ENCODE measurements at places on chromosomes 2 and 18.

- DNase-seq = no peak
Observed at GRCh38 chr2:236746833-236747232, 177.2 kb downstream of the ACKR3 start.

GRCh38 chr2:28250006-28250405 lies 142.7 kb upstream of the FOSL2 start:
- DNase-seq = no peak

- DNase-seq = peak; percentile 2
Observed at GRCh38 chr18:35526495-35527059, 28.8 kb upstream of the INO80C start.

DNA sequence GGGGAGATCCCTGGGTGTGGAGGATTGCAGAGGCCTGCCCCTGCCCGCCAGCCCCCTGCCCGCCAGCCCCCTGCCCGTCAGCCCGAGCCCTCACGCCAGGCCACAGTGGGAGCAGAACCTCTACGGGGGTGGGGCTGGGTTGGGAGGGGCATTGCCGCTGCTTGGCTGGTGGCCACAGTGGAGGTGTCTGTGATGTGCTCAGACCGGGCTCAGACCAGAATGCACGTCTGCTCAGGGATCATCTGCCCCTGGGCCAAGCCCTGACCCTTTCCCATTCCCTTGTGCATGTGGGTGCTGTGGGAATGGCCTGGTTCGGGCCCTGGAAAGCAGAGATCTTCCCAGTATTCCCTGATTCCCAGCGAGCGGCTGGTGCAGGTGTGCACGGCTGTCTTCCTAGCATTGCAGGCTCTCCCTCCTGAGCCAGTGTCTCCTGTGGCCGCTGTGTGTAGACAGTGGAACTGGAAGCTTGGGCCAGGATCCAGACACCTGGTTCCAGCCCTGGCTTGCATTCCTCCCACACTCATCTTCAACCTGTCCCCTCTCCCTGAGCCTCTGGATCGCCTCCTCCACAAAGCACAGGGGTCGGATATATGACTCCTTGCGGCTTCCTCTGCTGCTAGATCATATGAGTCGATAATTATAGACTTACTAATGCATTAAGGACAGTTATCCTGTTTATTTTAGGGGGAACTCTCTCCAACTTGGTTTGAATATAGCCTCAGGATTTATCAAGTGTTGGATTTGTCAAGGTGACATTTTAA lies 161.6 kb downstream of the LDLRAD4 start:
- no peak for DNase-seq

- DNase-seq = no peak
Observed at GRCh38 chr2:88739985-88740600, 48.6 kb downstream of the RPIA start.

Data from SIG-M5 (cell line).